ENCODE measurements at places on chromosomes 1 and 21.

DNA sequence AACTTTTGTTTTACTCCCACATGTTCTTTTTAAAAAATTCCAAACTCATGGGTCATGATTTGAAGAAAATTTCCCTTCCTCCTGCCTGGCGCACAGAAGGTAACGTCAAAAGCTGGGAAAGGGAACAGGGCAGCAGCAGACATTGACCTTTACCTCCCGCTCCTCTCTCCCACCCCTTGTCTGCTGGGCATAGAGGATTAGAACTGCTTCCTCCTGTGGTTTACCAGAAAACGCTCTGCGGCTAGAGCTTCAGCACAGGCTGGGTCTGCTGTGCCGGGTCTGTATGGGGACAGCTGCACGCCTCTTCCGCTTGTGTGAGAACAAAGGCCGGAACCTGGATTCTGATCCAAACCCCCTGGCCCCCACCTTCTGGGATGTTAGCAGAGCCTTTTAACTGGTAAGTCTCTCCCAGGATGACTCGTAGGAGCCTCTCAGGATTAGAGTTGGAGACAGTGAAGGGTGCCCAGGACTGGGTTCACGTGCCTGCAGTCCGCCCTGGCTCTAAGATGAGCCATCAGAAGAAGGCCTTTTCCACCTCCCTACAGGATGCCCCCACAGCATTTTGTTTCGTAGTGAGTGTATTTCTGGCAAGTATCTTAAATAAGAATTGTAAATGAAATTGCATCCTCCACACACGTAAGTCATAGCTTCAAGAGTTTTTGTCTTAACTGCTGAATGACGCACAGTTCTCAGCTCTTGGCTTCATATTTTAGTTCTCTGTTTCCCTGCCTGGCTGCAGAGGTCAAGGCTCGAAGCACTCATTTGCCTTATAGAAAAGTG, 5.2 kb downstream of the H6PD start:
- peak overlapping the region; percentile 54 for H3K27ac ChIP-seq
- H3K4me1 ChIP-seq: peaks cover 26% of the 10 kb centered on the region
- peak; percentile 74 for ATAC-seq

GRCh38 chr1:19981507-19982312, 2.3 kb upstream of the PLA2G2A start:
- no peak for ATAC-seq
- H3K27ac ChIP-seq: no peak overlapping the region
- H3K4me1 ChIP-seq: no peaks in the 10 kb centered on the region
- peaks cover 22% of the 10 kb centered on the region for H3K27me3 ChIP-seq
- H3K4me3 ChIP-seq: no peak overlapping the region

DNA sequence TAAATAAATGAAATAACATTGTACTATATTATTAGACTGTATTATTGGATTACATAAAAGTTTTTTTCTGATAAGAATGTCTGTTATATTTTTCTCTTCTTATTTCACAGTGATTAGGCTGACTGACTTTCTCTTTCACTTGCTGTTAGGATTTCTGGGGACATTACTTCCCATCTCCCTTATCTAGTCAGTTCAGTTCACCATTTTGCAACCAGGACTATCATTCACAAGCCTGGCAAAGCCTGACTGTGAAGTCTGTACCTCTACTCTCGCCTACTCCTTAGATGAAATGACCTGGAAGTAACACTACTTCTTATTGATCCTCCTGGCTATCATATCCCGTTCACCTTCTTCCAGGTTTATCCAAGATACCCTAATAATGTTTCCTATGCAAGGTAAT, 676.6 kb downstream of the USP25 start:
- H3K4me1 ChIP-seq: no peaks in the 10 kb centered on the region
- H3K27me3 ChIP-seq: no peaks in the 10 kb centered on the region
- ATAC-seq: no peak
- no peak overlapping the region for H3K27ac ChIP-seq
- no peak overlapping the region for H3K4me3 ChIP-seq

DNA sequence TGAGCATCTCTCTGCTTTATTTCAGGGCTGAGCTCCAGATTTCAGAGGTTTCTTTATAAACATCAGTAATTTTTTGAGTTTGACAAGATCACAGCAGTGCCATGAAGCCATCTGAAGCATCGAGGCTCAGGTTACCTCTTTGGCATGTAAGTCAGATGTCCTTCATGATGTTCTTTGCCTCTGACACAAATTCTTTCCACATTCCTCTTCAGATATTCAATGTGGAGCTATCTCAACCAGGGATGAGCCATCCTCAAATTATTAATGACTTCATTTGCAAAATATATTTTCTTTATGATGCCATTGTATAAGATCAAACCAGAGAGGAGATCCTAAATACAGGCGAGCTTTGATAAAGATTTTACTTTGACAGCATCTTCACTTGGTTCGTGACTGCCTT, 256.7 kb downstream of the COL11A1 start:
- H3K27ac ChIP-seq: no peak overlapping the region
- no peaks in the 10 kb centered on the region for H3K27me3 ChIP-seq
- no peaks in the 10 kb centered on the region for H3K36me3 ChIP-seq
- no peak overlapping the region for H3K4me3 ChIP-seq
- ATAC-seq: no peak

DNA sequence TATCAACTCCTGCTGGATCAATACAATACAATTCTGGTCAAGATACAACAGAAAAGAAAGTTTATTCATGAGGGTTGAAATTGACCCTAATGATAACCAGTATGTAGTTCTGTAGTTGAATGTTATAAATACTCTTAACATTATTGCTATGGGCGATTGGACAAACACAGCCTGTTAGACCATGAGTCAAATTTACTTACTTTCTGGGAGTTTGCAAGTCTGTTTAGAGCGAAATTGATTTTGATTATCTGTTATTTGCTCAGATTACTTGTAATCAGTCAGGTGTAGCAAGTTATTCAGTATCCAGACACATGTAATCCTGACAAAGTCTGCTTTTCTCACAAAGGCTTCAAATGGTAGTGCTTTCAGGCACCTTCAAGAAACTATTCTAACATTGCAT, 216.6 kb upstream of the B3GALT2 start:
- H3K4me3 ChIP-seq: no peak overlapping the region
- no peak for ATAC-seq
- H3K4me1 ChIP-seq: peaks cover 24% of the 10 kb centered on the region
- no peaks in the 10 kb centered on the region for H3K36me3 ChIP-seq

GRCh38 chr1:16421201-16421600, 16.0 kb downstream of the SPATA21 start:
- H3K4me1 ChIP-seq: peaks cover 29% of the 10 kb centered on the region
- H3K27me3 ChIP-seq: no peaks in the 10 kb centered on the region
- H3K36me3 ChIP-seq: no peaks in the 10 kb centered on the region
- H3K4me3 ChIP-seq: peak overlapping the region; percentile 67

- H3K27me3 ChIP-seq: peaks cover 34% of the 10 kb centered on the region
- no peak for ATAC-seq
- H3K4me3 ChIP-seq: no peak overlapping the region
- no peak overlapping the region for H3K27ac ChIP-seq
Observed at GRCh38 chr1:230401101-230401500, 25.0 kb downstream of the PGBD5 start.

DNA sequence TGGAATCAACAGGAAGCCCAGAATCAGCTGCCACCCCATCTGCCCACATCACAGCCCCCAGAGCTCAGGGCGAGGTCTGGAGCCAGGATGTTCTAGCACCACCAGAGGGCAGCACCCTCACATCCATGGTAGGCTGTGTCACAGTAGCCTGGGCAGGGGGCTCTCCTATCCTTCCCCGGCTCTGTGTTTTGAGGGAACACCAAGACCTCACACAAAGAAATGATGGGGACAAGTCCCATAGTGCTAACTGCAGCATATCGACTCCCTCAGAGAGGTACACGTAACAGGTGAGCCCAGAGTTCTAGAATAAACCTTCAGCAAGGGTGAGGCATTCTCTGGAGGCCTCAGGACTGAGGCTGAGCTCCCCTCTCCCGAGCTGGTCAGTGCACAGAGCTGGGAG, 2.3 kb upstream of the KCNC4 start:
- ATAC-seq: peak; percentile 25
- no peaks in the 10 kb centered on the region for H3K36me3 ChIP-seq
- H3K4me3 ChIP-seq: no peak overlapping the region
- peak overlapping the region; percentile 15 for H3K27ac ChIP-seq
- H3K4me1 ChIP-seq: peaks cover 22% of the 10 kb centered on the region

DNA sequence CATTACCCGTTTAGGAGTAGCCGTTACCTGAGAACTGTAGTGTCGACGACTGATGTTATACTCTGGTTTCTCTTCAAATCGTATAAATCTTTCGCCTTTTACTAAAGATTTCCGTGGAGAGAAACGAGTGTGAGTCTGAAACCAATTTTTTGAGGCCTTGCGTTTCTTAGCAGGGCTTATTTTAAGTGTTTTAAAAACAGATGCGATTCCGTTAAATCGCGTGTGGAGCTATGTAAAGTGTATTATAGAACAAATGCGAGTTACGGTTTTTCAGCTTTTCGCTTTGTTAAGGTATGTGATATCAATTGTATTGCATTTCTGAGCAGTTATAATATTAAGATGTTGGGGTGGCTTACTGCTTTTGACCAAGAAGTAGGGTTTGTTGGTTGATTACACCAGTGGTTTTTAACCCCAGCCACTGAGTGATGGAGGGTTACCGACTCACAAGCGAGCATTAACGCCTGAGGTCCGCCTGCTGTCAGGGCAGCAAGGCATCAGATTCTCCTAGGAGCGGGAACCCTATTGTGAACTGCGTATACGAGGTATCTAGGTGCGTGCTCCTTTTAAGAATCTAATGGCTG, 18.0 kb downstream of the KIAA2013 start:
- peaks cover 28% of the 10 kb centered on the region for H3K4me1 ChIP-seq
- H3K36me3 ChIP-seq: peaks cover 26% of the 10 kb centered on the region
- H3K27ac ChIP-seq: peak overlapping the region; percentile 100
- H3K27me3 ChIP-seq: peaks cover 2% of the 10 kb centered on the region

GRCh38 chr1:17198476-17199258, 6.3 kb upstream of the PADI1 start:
- H3K4me1 ChIP-seq: peaks cover 32% of the 10 kb centered on the region
- H3K27ac ChIP-seq: no peak overlapping the region
- H3K27me3 ChIP-seq: peaks cover 8% of the 10 kb centered on the region
- no peak for ATAC-seq
- H3K4me3 ChIP-seq: no peak overlapping the region
- no peaks in the 10 kb centered on the region for H3K36me3 ChIP-seq

GRCh38 chr1:39080831-39081270, 54.7 kb downstream of the NDUFS5 start:
- peaks cover 9% of the 10 kb centered on the region for H3K4me1 ChIP-seq
- no peak overlapping the region for H3K27ac ChIP-seq
- no peaks in the 10 kb centered on the region for H3K36me3 ChIP-seq
- no peak for ATAC-seq
- peaks cover 26% of the 10 kb centered on the region for H3K27me3 ChIP-seq
- H3K4me3 ChIP-seq: peak overlapping the region; percentile 71

- H3K27me3 ChIP-seq: no peaks in the 10 kb centered on the region
- ATAC-seq: no peak
- no peak overlapping the region for H3K27ac ChIP-seq
- H3K4me1 ChIP-seq: no peaks in the 10 kb centered on the region
Observed at GRCh38 chr1:19744886-19745285, 54.8 kb downstream of the TMCO4 start.
